ENCODE measurements at places on chromosomes 3 and 15. TPM values are rescaled to one million over a fixed set of nuclear protein-coding genes. Genes with fewer than 3 reads are reported as not detected.

DNA sequence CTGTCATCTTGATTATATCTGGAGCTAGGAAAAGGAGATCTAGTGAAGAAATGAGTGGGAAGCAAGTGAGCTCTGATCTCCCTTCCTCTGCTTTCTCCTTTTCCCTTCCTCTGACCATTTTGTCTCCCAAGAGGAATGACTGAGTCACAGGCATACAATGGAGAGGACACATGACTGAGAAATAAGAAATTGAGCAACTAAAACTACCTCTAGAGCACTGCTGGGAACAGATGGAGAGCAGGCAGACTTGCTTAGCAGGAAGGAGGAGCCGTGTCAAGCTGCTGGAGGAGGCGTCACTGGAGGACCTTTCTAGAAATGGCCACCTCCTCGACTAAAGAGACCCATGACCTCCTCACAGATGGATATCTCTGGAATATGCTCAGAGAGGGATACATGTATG, 66.9 kb upstream of the MYO5C start:
- DNase-seq: no peak

- DNase-seq: no peak
Measured at GRCh38 chr15:69820819-69821218, 276.9 kb downstream of the TLE3 start.

GRCh38 chr3:127254730-127255129, 33.1 kb downstream of the PRR20G start:
- no peak for DNase-seq

- DNase-seq: no peak
Measured at GRCh38 chr3:17885986-17886385, 143.6 kb upstream of the TBC1D5 start.

DNA sequence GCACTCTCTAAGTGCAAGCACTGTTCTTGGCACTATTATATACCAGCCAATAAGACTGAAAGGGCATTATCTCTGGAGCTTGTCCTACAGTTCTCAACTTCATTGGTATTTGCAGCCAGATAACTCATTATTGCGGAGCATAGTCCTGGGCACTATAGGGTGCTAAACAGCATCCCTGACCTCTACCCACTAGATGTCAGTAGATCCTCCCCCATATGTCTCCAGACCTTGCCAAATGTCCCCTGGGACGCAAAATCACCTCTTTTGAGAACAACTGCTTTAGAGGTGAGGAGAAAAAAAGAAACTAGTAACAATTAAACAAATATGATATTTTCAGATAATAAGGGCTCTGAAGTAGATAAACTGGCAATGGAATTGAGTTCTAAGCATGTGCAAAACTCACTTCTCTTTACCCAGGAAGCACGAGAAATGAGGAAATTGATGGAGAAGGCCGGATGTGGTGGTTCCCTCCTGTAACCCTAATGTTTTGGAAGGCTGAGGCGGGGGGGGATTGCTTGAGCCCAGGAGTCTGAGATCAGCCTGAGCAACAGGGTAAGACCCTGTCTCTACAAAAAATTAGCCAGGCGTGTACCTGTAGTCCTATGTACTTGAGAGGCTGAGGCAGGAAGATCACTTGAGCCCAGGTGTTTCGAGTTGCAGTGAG, 61.4 kb downstream of the FRMD4B start:
- no peak for DNase-seq

DNA sequence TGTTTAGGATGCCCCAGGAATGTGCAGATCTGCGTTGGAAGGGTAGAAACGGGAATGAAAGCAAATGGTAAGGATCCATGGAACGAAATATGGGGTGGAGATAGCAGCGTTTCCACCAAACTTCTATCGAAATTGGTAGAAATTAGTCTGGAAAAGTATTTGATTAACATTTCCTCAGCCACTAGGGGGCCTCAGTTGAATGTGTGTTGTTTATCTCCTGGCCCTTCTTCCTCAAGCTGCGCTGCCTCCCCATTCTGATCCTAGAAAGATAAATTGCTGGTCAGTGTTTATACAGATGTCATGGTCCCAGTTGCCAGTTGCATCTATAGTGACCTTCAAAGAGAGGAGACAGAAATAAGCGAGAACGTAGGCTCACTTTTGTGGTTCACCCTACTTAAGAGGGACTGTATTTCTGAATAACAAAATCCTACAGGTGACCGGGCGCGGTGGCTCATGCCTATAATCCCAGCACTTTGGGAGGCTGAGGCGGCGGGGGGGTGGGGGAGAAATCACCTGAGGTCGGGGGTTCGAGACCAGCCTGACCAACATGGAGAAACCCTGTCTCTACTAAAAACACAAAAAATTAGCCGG, 457.1 kb downstream of the SQOR start:
- DNase-seq: no peak

DNA sequence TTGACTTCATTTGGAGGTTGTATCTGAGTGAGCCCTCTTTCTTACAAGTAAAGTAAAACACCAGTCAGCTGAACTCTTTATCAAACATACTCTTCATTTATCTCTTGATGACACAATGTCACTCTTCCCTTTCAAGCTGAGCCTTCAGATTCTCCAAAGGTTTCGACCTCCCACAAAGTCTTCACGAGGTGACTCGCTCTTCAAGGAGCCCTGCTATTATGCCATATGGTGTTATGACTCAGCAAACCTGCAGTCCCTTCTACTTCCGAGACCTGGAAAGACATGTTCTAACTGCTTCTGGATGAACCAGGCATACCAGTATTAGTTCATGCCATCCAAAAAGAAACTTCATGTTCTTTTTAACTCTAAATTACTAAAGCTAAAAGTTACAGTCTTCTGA, 23.1 kb downstream of the AADAC start:
- no peak for DNase-seq

GRCh38 chr3:170909129-170909903, 879 bp upstream of the EIF5A2 start:
- DNase-seq: no peak

- DNase-seq: no peak
Measured at GRCh38 chr3:164476631-164477030, 601.7 kb downstream of the SI start.

DNA sequence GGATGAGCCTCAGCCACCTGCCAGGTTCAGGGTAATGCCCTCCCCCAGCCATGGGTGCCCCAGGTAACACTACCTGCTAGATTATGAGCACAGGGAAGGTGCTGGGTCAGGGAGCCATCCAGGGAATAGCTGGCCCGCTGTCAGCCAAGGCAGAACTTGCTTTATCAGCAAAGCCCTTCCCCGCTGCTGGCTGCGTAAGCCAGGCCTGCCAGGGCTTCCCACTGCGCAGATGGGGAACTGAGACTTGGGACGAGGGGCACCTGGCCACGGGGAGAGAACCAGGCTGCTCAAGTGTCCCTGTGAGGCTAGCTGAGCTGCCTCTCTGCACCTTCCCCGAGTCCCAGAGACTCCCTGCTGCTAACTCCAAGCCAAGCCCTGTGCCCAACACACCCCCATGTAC, 45.4 kb downstream of the CACNA2D2 start:
- no peak for DNase-seq

MORC1 gene
- polyA plus RNA-seq: not detected

PPM1M gene
- polyA plus RNA-seq: 15.9 TPM

KCNMB3 gene
- polyA plus RNA-seq: 3.8 TPM

LIPH gene
- 0.25 TPM for polyA plus RNA-seq

IGF2BP2 gene
- 41.6 TPM for polyA plus RNA-seq

MEX3B gene
- 13.3 TPM for polyA plus RNA-seq

HRH1 gene
- polyA plus RNA-seq: 3.4 TPM

ACTC1 gene
- 8,600 TPM for polyA plus RNA-seq

NAALADL2 gene
- 5.5 TPM for polyA plus RNA-seq

All from hindlimb muscle (tissue), 1 donor.